AG10803 (cell line): ENCODE measurements at places on chromosomes 1 and 21.

GRCh38 chr1:204224655-204225054 is 10.9 kb upstream of the GOLT1A start:
- no peak for DNase-seq

DNA sequence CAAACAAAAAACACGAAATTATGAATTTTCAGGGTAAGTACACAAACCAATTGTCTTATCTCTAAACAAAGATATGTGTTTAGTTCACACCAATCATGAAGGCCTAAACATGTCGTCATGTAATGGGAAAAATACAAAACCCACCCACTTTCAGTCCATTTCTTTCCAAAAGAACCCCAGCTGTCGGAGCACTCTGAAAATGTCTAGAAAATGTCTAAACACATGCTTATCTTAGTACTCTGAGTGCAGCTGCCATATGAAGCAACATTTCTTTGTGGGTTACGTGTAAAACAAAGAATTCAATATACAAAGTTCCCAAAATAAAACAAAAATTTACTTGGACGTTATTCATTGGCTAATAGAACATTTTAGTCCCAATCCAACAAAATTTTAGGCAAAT is 22.7 kb downstream of the SERBP1 start:
- no peak for DNase-seq

- no peak for DNase-seq
Observed at GRCh38 chr1:151851886-151852285, 1.6 kb downstream of the THEM5 start.

- DNase-seq, result peak; percentile 57
Observed at GRCh38 chr1:98949166-98949565, 55.5 kb downstream of the PLPPR5 start.

DNA sequence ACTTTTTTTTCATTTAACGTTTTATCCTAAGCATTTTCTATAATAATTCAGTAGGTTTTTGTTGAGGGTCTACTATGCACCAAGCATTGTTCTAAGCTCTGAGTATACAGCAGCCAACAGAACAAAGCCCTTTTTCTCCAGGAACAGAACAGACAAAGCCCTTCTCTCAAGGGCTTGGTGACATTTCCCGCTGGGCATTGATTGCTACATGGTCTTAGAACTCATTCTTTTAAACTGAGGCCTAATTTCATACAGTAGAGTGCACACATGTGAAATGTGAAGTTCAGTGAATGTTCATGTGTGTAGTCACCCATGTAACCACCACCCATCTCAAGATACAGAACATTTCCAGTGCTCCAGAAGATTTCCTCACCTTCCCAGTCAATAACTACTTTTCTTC is 15.2 kb upstream of the PDIK1L start:
- DNase-seq, result no peak

DNA sequence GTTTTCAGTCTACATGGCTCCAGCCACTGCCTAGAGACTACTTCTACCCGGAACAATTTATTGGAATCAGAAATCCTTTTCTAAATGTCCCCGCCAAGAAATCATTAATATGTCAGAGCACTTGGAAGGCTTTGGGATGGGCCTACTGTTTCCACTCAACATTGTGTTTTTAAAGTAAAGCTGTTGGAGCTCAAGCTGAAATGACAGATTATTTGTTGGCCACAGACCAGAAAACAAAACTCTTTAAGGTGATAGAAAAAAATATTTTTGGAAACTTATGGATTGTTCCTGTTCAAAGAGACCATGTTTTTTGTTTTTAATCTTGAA is 496 bp downstream of the VPS45 start:
- DNase-seq, result no peak

GRCh38 chr1:58158506-58159433 is 387.8 kb downstream of the OMA1 start:
- no peak for DNase-seq

DNA sequence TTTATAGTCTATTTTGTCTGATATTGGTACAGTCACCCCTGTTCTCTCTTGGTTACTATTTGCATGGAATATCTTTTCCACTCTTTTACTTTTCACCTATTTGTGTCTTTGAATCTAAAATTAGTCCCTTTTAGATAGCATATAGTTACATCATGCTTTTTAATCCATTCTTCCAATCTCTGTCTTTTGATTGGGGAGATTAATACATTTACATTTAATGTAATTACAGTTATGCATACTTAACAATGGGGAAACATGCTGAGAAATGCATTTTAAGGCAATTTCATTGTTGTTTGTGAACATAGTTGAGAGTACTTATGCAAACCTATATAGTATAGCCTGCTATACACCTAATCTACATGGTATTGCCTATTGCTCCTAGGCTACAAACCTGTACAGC is 48.4 kb upstream of the ATP6V1G3 start:
- no peak for DNase-seq

- DNase-seq, result no peak
Observed at GRCh38 chr1:54570161-54570560, 22.1 kb downstream of the ACOT11 start.

DNA sequence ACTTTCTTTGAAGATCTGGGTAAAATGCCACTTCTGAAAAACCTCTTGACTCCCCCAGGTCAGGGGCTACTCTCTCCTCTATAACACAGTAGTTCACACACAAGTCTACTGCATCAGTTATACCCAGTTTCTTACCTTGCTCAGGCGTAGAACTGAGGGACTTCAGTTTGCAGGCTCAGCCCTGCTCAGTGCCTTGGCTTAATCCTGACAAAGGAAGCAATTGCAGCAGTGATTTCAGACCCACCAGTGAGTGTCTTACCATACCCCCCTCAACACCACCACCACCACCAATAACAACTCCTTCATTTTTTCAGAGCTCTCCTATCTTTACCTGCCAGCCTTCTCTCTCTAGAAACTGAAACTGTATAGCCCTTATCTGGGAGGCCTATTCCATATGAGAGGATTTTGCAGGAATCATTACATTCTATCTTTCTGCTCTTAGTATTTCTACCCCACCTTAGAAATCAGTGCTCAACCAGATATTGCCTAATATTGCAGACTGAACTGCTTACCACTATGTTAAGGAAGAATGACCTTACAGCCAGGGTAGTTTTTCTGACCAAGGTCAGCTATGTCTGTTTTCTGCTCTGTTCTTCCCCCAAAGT is 105.5 kb upstream of the S1PR1 start:
- DNase-seq, result no peak

DNA sequence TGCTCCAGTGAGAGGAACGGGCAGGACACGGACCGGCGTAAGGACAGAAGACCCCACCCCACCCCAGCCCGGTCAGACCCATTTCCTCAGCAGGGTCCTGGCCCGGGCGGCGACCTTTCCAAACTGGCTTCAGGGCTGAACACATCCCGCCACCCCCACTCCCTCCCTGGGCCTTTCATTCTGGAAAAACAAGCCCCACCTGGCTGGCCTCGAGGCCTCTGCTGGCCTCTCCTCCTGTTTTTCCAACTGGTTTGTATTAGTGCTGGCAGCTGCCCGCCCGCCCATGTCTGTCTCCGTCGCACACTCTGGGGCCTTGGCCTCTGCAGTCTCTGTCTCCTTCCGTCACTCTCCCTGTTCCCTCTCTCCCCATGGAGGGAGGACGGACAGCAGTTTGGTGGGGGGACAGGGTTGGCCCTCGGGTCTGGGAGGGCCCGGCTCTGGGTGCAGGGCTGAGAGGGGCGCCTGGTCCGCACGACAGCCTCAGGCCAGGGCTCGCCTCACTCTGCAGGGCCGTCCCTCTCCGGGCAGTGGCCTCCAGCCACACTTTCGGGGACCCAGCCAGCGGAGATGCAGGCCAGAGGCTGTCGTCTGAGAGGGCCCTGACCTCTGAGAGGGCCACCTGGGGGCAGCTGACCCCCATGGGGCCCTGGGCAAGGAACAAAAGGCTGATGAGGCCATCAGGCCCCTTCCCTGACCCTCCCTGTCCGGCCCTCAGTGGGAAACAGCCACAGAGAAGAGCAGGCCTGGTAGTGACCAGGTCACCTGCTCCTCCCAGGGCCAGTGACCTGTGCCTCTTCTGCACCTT is 1.5 kb upstream of the MXRA8 start:
- DNase-seq, result peak; percentile 90

GRCh38 chr1:26119892-26120608 is 8.4 kb downstream of the PDIK1L start:
- no peak for DNase-seq

DNA sequence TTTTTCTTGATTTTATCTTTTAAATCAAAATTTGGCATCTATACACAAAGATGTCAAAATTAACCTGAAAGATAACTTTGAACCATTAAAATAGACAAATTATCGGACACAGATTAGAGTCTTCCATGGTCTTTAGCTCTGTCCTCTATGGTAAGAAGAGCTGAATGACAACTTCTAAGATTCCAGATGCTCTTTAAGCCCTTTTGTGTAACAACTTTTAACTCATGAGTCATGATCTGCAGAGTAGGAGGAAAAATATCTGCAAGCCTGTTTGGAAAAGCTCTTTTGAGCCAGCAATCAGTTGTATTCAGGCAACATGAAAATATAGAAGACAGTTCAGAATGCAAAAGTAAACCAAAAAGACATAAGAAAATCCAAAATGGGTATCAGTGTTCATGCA is 37.8 kb downstream of the TTC13 start:
- DNase-seq, result peak; percentile 51

GRCh38 chr1:214666674-214667073 is 63.7 kb downstream of the CENPF start:
- DNase-seq, result no peak

- DNase-seq, result peak; percentile 78
Observed at GRCh38 chr1:39653546-39654031, 14.1 kb upstream of the HEYL start.

GRCh38 chr1:36715797-36716196 is 233.1 kb upstream of the CSF3R start:
- no peak for DNase-seq

DNA sequence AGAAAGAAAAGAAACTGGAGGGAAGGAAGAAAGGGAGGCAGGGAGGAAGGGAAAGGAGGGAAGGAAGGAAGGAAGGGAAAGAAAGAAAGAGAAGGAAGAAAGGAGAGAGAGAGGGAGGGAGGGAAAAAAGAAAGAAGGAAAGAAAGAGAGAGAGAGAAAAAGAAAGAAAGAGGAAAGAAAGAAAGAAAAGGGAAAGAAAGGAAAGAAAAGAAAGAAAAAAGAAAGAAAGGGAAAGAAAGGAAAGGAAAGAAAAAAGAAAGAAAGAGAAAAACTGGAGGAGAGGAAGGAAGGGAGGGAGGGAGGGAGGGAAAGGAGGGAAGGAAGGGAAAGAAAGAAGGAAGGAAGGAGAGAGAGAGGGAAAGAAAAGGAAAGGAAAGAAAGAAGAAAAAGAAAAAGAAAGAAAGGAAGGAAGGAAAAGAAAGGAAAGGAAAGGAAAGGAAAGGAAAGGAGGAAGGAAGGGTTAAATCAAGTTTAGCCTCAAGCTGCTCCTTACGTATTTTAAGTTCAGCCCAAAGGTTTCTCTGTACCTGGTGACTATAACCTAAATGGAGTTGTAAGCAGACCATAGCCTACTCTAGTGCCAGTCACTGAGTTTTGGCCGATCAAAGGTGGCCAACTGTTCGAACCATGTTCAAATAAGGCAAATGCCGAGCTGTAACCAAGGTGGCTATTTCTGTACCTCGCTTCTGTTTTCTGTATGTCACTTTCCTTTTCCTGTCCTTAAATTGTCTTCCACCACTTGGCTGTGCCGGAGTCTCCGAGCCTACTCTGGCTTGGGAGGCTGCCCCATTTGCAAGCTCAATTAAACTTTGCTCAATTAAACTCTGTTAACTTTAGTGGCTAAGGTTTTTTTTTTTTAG is 37.8 kb upstream of the TMPRSS2 start:
- no peak for DNase-seq

DNA sequence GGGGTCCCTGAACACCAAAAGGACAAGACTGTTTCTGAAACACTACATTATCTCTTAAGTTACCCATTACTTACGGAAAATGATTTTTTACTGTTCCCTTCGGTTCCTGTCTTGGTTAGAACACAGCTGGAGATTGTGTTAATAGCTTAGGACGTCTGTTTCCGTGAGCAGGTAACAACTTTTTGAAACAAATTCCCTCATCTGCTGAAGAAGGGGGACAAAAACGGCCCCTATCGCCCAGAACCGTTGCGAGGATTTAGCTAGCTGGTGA is 67.8 kb downstream of the SLC35A3 start:
- DNase-seq, result no peak

DNA sequence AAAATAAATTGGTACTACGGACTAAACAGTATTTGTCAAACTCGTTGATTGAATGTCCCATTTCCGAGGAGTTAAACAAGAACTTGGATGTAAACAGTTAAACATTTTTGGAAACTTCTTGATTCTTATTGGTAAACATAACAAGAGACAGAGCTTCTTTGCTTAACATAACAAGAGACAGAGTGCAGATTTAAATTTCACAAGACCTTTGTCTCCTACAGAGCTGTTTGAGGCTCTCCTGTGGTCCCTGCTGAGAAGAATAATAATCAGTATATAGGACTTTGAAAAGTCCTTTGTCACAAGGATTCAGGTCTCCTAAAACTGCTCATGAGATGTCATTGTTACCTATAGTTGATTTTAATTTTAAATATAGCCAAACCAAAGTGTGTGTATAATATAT is 170.6 kb upstream of the C21orf91 start:
- no peak for DNase-seq

DNA sequence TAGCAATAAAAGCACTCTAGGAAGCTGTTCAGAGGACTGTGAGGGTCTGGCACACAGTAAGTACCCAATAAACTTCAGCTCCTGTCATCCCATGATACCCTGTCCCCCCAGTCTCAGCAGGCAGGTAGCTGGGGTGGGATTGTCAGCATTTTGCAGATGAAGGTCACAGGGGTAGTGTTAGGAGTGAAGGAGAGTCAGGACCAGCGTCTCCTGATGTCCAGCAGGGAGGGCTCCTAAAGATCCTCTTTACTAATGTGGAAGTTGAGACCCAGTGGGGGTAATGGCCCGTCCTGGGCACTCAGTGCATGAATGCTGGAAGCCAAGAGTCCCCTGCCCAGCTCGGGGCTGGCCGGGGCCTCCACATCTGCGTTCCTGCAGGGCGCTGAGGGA is 31.3 kb upstream of the EDN2 start:
- no peak for DNase-seq
